ENCODE measurements at places on chromosomes 4 and X. TPM values are rescaled to one million over a fixed set of nuclear protein-coding genes. Genes with fewer than 3 reads are reported as not detected.
A peak's percentile ranks its signal among the peaks of the same experiment; 100 is the strongest.

GRCh38 chr4:1253831-1254230 is 4.9 kb upstream of the CTBP1 start:
- H3K27ac ChIP-seq: no peak overlapping the region
- no peaks in the 10 kb centered on the region for H3K36me3 ChIP-seq
- no peak for DNase-seq
- H3K27me3 ChIP-seq: no peaks in the 10 kb centered on the region

The SUPT20HL1 gene
- total RNA-seq: not detected

GRCh38 chr4:174873931-174874330 is 44.2 kb upstream of the ADAM29 start:
- H3K36me3 ChIP-seq: no peaks in the 10 kb centered on the region
- no peaks in the 10 kb centered on the region for H3K27me3 ChIP-seq
- H3K4me1 ChIP-seq: no peaks in the 10 kb centered on the region
- DNase-seq: no peak

DNA sequence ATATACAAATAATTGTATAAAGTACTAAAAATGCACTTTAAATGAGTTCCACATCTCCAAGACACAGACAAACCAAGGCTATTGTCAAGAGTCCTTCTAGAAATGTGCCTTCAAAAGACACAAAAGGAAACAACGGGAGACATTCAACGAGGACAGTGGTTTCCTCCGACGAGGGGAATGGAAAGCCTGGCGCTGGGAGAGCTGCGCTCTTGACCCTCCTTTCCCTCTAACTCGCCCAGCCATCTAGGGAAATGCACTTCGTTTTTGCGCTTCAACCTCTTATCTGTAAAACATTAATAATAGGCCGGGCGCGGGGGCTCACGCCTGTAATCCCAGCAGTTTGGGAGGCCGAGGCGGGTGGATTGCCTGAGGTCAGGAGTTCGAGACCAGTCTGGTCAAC is 37.0 kb downstream of the ZFP42 start:
- no peak overlapping the region for H3K4me3 ChIP-seq
- no peak overlapping the region for H3K27ac ChIP-seq
- peaks cover 10% of the 10 kb centered on the region for H3K27me3 ChIP-seq

GRCh38 chrX:134632355-134632754 is 25.9 kb downstream of the PLAC1 start:
- H3K36me3 ChIP-seq: no peaks in the 10 kb centered on the region
- H3K4me1 ChIP-seq: peaks cover 7% of the 10 kb centered on the region
- H3K4me3 ChIP-seq: no peak overlapping the region
- H3K27me3 ChIP-seq: no peaks in the 10 kb centered on the region
- H3K27ac ChIP-seq: no peak overlapping the region

The PITX2 gene
- not detected for total RNA-seq

The L1CAM gene
- 0.83 TPM for total RNA-seq

The PI4K2B gene
- total RNA-seq: 42.5 TPM

GRCh38 chr4:94757192-94758140 is at the start of gene BMPR1B:
Gene BMPR1B (plus strand): TSS chr4:94757955. CDS start chr4:95104425, 346,470 bp downstream.
- no peaks in the 10 kb centered on the region for H3K36me3 ChIP-seq
- H3K4me3 ChIP-seq: peak within 1 kb of the TSS; percentile 27
- peaks cover 3% of the 10 kb centered on the region for H3K27me3 ChIP-seq
- no peak within 1 kb of the TSS for H3K27ac ChIP-seq

The FAM200B gene
- total RNA-seq: 27.3 TPM

GRCh38 chr4:10611673-10612072 is 72.9 kb downstream of the CLNK start:
- DNase-seq: no peak
- no peaks in the 10 kb centered on the region for H3K36me3 ChIP-seq
- no peak overlapping the region for H3K4me3 ChIP-seq
- H3K27me3 ChIP-seq: no peaks in the 10 kb centered on the region
- no peak overlapping the region for H3K27ac ChIP-seq

The MAGEB2 gene
- total RNA-seq: not detected

The LANCL3 gene
- 2.0 TPM for total RNA-seq

GRCh38 chr4:150219841-150220240 is 141.6 kb downstream of the DCLK2 start:
- no peak overlapping the region for H3K4me3 ChIP-seq
- no peaks in the 10 kb centered on the region for H3K4me1 ChIP-seq
- H3K27ac ChIP-seq: no peak overlapping the region
- no peaks in the 10 kb centered on the region for H3K27me3 ChIP-seq

DNA sequence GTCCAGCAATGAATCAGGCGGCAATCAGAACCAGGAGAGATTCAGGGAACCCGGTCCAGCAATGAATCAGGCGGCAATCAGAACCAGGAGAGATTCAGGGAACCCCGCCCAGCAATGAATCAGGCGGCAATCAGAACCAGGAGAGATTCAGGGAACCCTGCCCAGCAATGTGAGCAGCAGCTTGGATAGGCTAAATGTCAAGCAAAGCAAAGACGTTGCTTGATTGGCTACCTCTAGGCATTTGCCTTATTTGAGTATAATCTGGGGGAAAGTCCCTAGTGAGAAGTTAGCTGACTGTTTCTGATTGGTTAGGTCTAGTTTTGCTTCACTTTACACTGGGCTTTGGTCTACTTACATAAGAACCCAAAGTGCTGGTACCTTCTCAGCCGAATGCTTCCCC is 1212.2 kb upstream of the TENM3 start:
- H3K27me3 ChIP-seq: no peaks in the 10 kb centered on the region
- H3K4me3 ChIP-seq: no peak overlapping the region
- DNase-seq: no peak
- H3K36me3 ChIP-seq: no peaks in the 10 kb centered on the region
- H3K27ac ChIP-seq: no peak overlapping the region

GRCh38 chrX:70434352-70434866 is 10.2 kb upstream of the DLG3 start:
- DNase-seq: peak; percentile 86
- peak overlapping the region; percentile 88 for H3K27ac ChIP-seq
- H3K4me1 ChIP-seq: no peaks in the 10 kb centered on the region
- no peaks in the 10 kb centered on the region for H3K36me3 ChIP-seq
- H3K4me3 ChIP-seq: peak overlapping the region; percentile 59

All from lung (tissue), 17 donors.